ENCODE measurements at places on chromosomes 2 and 18.

GRCh38 chr18:3706279-3707097 is 256.5 kb downstream of the TGIF1 start:
- no peak for DNase-seq

GRCh38 chr2:100242891-100243619 is 79.2 kb downstream of the LONRF2 start:
- DNase-seq, result no peak

GRCh38 chr18:63378919-63379638 is 12.1 kb upstream of the KDSR start:
- no peak for DNase-seq

GRCh38 chr2:15797939-15798281 is 142.4 kb upstream of the MYCN start:
- no peak for DNase-seq

DNA sequence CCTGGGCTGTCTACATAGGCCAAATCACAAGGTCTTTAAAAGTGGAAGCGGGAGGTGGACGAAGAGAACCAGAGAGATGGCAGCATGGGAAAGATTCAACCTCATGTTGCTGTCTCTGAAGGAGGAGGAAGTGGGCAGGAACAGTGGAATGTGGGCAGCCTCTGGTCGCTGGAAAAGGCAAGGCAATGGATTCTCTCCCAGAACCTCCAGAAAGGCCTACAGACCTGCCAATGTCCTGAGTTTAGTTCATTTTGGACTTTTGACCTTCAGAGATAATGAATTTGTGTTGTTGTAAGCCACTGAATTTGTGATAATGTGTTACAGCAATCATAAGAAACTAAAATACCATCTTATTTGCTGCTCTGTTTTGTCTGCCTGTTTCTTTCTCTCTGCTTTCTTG is 122.5 kb downstream of the RNF152 start:
- no peak for DNase-seq

DNA sequence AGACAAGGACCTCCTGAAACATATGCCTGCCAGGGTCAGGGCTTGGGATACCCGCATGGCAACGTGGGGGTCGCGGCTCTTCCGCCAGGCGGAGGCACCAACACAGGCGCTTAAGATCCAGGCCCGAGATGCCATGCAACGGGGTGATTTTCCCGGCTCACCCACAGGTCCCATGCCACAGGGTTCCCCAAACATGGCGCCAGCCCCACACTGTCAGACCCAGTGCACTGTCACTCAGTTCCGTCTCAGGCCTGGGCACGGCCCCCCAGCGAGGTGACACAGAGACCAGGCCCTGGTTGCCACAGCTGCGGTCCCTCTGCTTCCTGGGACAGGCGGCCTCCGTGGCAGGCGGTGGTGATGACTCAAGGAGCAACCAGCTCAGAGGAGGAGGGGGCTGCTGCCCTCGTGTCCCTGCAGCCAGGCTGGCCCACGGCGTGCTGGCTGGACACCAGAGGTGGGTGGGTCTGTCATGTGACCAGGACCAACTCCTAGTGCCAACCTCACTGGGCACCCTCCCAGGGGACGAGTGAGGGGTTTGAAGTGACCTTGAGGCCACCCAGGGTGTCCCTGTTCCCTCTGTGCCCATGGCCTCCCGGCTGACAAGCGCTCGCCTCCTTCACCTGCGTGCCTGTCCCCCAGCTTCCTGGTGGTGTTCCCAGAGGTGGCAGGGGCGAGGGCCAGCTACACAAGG is 4.9 kb downstream of the PDCD1 start:
- no peak for DNase-seq

GRCh38 chr18:12839526-12840196 is 44.4 kb downstream of the PTPN2 start:
- DNase-seq, result no peak

GRCh38 chr2:165969227-165969626 is 15.7 kb upstream of the TTC21B start:
- DNase-seq, result no peak

- no peak for DNase-seq
Measured at GRCh38 chr2:33588232-33588631, 10.9 kb downstream of the FAM98A start.

DNA sequence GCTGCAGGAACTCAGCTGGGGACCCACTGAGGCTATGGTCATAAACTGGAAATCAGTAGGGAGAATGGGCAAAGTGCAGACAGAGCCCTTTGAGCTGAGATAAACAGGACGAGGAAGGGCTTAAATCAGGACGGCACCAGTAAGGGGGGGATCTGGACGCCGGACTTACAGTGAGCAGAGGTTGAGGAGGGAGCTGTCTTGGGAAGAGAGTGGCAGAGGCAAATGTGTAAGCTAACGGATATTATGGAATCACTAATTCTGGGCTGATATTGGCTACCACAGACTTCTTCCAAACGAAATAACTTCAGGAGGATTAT is 539 bp downstream of the CYP27A1 start:
- no peak for DNase-seq

DNA sequence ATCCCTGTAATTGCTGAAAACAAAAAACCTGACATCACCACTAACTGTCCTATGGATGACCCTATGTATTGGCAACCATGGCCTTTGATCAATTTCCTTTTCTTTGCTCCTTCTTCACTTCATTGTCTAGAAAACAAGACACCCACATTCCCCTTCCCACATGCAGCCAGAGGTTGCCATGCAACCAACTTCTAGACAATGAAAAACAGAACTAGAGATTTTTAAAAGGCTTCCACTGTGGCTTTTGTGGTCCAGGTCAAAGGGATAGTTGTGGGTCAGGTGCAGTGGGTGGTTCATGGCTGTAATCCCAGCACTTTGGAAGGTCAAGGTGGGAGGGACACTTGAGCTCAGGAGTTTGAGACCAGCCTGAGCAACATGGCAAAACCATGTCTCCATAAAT is 139.3 kb upstream of the DOK6 start:
- no peak for DNase-seq

- DNase-seq, result no peak
Measured at GRCh38 chr18:495017-495416, 5.5 kb downstream of the COLEC12 start.

DNA sequence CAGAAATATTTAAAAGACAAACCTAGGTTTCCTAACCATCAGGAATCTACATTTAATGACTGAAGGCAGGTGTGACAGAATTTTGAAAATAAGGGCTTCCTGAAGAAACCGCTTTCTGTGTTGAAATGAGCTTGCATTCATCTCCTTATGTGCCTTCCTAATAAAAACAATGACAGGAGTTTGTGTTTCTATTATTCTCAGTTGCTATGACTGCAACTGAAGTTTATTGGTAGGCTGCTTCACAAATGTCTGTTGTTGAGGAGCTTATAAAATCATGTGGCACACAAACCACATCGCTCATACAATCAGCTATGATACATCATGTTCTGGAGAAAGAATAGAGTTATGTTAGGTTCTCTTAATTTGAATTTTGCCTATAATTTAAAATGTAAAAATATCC is 362.7 kb upstream of the SLC8A1 start:
- DNase-seq, result no peak

DNA sequence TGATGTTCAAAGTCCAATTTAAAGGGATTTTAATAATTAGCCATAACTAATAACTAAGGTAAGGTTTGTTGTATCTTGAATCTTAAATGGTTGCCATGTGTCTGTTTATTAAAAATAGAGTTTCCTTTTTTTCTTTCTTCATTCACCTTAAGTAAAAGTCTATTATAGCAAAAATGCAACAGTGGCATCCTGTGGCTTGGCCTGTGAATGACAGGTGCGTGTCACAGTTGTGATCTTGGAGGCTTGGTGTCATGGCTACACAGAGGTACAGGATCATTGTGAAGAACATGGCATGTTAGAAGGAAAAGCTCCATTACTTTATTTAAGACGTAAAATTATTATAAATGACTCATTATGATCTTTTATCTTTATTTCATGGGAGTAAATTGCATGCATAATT is 246.1 kb downstream of the BCL2 start:
- DNase-seq, result no peak

- DNase-seq, result no peak
Measured at GRCh38 chr2:3547915-3548314, 10.2 kb downstream of the RNASEH1 start.

- no peak for DNase-seq
Measured at GRCh38 chr2:166758956-166759355, 129.3 kb upstream of the XIRP2 start.

- no peak for DNase-seq
Measured at GRCh38 chr2:70898363-70899240, 37.1 kb upstream of the ATP6V1B1 start.

DNA sequence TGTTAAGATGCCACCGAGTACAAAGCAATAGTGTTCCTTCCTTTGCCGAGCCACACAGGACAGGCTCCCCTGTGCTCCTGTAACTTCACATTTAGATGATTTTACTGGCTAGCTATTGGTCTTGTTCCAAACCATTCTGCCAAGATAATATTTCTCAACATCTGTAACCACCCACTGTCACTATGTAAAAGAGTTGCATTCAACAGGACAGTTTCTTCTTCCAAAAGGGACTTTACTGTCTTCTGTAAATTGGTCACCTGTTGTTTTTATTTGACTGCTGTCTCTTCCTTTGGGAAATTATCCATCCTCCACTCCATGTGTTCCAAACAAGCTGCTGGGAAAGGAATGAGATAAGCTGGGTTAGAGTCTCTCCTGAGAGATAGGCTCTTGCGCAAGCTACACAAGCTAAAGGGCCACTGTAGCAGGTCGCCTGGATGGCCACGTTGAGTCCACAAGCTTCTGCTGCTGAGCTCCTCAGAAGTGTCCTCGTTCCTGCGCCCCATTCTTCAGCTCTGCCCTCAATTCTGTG is 14.4 kb upstream of the BZW1 start:
- DNase-seq, result no peak

DNA sequence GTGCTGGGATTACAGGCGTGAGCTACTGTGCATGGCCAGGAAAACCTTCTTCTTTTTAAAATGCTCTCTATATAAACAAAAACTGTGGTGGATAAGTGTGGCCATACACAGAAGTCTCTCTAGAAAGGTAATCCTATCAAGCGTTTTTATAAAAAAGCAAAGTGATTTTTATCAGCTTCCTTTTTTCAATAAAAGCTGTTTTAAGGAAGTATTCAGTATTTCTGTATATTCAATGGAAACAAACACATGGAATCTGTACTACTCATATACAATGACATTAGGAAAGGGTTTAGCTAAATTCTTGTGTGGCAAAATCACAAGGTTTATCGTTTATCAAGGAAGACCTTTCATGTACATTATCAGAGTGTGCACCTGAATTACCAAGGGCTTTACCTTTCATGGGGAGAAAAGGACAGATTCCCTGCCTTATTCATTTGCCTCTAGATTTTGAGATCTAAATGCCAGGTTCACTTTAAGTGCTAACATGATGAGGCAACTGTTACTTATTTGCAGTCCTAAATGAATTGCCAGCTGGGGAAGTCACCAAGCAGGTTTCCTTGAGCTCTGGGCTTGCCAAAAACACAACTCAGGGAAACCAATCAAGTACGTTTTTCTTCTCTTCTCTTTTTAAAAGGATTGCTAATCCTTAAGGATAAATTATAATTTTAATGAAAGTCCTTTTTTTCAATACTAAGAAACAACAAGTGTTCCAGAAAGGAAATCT is 70.8 kb downstream of the RTN4 start:
- no peak for DNase-seq

GRCh38 chr2:232574674-232575403 is 24.4 kb downstream of the EIF4E2 start:
- no peak for DNase-seq

GRCh38 chr2:187138265-187138664 is 289.3 kb upstream of the ZSWIM2 start:
- DNase-seq, result no peak

GRCh38 chr18:52553441-52553840 is 213.4 kb downstream of the DCC start:
- DNase-seq, result no peak

DNA sequence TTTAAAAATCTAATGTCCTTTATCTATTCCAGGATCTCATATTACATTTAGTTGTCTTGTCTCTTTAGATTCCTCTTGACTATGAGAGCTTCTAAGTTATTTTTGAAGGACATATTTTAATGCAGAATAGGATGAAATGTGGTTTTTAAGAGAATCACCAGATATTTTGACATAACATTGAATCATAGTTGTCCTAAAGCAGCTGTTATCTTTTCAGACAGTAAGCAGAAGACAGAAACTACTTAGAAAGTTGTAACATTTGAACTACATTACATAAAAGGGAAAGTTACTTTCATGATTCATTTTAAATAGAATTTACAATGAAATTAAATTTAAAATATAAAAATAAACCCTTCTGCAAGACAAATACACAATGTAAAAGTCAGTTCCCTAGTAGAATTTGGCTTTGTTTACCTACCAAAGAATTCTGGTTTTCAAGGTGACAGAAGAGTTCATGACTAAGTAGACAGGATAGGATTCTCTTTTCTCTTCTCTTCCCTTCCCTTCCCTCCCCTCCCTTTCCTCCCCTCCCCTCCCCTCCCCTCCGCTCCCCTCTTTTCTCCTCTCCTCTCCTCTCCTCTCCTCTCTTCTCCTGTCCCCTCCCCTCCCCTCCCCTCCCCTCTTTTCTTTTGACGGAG is 186.0 kb downstream of the DIS3L2 start:
- DNase-seq, result no peak

DNA sequence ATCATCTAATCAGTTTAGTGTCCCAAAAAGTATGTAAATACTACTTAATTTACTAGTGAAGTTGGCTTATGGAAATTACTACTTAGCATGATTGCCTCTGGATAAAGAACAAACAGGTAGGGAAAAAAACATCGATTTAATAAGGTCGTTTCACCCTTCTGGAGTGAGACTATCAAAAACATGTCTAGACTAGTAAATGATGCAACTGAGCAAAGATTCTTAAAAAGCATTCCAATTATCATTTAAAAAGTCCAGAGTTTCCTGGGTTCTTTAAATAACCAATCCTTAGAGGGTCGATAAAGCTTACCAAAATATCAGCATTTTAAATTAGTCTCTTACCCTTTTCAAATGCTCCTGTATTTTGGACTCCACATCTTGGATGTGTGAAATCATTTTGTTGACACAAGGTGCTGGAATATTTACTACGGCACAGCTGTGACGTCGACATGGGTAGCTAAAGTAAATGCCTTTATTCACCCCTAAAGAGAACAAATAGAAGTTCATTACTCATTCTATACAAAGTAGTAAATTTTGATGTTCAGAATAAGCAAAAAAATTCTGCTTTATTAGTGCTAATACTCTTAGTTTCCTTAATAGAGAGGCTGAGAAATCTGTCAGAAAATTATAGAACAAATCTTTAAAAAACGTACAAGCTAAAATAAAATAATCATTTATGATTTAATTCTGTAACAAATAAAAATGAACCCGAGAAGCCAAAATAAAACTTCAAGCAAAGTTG is 70.6 kb downstream of the CCDC178 start:
- peak; percentile 59 for DNase-seq
